ENCODE measurements at places on chromosomes 16 and 17.
A peak's percentile ranks its signal among the peaks of the same experiment; 100 is the strongest.

- DNase-seq: no peak
These were observed 7.3 kb upstream of the METRNL start for GRCh38 chr17:83071966-83072562.

- no peak for DNase-seq
These were observed 9.8 kb upstream of the JUP start for GRCh38 chr17:41796121-41796895.

DNA sequence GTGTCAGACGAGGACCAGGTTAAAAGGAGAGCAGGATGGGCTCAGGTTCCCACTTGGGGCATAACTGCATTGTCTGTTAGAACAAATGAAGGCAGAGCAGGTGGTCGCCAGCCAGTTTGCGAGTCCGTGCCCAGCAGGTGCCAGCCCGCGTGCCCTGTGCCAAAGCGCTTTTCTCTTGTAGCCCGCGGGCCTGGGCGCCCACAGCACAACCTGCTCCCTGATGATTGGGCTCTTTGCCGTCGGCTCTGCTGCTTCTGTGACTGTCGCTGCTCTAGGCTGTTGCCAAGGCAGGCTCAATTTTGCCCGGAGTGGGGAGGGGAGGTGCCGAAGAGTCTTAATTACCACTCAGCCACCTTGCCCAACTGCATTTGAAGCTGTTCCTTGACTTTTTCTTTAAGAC lies 21.1 kb downstream of the KNOP1 start:
- DNase-seq: peak; percentile 84

GRCh38 chr16:14007450-14007849 lies 63.7 kb upstream of the MRTFB start:
- DNase-seq: no peak

DNA sequence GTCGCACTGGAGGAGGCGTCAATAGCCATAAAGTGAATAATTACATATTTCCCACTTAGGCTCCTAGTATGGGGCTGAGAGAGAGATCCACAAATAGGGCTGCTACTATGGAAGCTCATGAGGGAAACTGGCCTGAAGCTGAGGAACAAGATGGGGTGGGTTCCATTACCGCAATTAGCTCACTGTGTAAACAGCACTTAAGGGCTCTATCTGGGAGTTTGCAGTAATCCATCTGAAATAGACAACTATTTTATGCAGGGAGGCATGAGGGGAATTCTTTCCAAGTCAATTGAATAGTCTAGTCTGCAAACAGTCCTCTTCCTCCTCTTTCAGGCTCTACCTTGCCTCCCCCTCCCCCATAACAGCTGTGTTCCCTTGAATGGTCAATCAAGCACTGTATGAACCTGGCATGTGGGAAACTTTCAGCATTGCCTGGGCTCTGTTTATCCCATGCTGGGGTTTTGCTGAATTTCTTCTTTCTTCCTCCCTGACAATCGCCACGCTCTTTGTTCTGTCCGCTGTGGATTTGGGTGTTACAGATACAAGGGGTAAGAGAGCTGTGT lies 56.1 kb upstream of the MAF start:
- DNase-seq: no peak

DNA sequence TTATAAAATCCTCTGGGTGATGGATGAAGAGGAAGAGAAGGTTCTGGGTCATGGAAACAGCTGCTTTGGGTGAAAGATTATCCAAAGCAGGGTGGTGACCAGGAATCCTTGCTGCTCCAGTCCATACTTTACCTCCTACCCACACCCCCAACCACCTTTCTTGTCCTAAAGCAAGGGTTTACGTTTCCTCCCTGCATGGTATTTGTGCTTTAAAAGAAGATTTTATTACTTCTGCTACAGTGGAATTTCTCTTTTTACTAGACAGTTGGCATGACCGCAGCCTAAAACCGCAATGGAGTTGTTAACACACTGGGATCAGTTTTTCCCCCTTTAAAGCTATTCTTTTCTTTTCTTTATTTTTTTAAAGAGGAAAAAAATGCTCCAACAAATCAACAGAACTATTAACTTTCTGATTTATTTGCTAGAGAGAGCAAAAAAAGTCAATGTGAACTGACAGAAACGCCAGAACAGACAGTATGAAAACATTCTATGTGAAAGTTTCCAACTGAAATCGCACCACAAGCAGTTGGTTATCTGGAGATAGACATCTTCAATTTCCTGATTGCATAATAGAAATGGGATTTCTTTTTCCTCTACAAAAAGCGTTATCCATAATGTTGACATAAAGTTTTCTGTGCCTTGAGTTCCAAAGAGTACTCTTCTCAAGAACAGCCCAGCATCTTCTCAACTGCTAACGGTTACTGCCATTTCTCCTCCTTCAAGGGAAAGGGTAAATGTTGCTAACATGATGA lies 236.0 kb downstream of the IRX3 start:
- DNase-seq: no peak

DNA sequence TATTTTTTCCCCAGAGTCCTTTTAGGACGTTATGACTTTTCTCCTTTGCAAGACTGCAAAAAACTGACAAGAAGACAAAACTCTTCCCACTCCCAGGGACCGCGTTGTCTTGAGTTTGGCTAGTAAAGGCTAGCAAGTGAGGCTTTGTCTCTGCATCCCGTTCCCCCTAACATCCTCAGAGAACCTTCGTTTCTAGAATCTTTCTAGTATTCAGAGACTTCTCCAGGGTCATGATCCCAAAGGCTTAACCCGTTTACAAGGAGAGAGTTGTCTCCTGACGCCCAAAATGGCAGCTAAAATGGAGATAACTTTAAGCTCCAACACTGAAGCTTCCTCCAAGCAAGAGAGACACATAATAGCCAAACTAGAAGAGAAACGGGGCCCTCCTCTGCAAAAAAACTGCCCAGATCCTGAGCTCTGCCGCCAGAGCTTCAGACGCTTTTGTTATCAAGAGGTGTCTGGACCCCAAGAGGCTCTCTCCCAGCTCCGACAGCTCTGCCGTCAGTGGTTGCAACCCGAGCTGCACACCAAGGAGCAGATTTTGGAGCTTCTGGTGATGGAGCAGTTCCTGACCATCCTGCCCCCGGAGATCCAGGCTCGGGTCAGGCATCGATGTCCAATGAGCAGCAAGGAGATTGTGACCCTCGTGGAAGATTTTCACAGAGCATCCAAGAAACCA lies 843 bp downstream of the ZNF174 start:
- DNase-seq: peak; percentile 14

- no peak for DNase-seq
These were observed 8.3 kb upstream of the PYDC1 start for GRCh38 chr16:31225193-31225592.

DNA sequence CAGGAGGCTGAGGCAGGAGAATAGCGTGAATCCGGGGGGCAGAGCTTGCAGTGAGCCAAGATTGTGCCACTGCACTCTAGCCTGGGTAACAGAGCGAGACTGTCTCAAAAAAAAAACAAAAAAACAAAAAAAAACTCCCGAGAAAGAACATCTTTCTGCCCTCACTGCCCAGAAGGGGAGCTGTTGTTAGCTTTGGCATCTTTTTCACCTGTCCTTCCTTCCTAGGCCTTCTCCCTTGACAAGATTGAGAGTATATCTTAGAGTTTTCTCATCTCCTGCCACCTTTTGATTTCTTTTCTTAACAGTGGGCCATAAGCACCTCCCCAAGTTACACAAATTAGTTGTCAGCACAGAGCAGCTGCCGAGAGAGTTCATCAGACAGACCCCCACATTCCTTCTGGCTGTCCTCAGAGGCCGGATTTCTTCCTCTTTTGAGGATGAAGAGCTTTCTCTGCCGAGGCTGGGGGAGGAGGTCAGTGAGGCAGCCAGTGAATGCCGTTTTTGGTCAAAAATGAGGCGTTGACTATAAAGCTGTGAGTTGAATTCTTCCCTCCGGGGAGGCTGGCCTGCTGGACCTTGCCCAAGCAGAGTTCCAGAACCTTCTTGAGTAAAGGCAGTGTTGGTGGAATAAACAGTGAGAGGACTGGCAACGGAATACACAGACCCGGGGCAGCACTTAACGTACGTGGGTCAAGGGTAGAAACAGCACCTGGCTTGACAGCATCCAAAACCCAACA lies 127.0 kb downstream of the ABCC6 start:
- no peak for DNase-seq

DNA sequence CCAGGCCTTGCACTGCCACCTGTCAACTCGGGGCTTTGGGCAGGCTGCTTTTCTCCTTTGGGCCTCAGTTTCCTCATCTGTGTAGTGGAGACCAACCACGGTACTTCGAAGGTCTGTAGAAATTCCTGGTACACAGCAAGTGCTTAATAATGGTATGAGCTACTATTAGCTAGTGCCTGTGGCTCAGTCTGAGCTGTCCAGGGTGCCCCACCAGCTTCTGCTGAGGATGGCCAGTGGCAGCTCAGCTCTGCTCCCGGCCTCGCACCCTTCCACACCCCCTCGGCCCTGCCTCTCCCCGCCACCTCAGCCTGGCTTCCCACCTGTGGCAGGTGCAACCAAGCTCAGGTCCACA lies 26.2 kb upstream of the PLCG2 start:
- DNase-seq: no peak

GRCh38 chr17:66675273-66675990 lies 159.5 kb upstream of the CACNG5 start:
- DNase-seq: no peak

- no peak for DNase-seq
These were observed 31.3 kb upstream of the TNS4 start for GRCh38 chr17:40532520-40533253.

GRCh38 chr17:16352667-16353316 lies 477 bp downstream of the CENPV start:
- DNase-seq: peak; percentile 45

DNA sequence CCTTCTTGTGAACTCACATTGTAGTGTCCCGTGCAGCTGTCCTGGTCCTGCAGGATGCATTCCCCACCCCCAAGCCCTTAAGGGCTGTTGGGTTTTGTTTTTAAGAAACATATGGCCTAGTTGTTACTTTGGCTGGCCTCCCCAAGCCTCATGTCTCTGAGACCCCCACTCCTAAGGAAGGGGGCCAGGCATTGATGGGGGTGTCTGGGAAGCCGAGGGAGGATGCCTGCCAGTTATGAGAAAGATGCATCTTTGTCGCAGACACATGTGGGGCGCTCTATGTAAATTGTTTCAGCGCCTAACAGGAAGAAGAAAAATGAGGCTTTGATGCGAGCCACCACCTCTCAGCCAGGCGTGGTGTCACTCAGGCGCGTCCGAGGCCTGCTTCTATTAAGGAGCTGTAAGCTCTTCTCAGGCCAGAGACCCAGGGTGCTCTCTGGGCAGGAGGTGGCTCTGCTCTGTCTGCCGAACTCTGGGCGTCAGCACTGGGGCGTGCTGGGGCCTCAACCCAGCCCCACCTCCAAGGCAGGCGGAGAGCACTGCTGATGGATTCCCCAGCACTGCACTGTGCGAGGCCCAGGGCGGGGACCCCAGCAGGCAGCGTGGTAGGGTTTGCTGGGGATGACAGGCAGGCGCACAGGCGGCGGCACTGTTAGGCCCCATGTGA lies 70.6 kb downstream of the SREBF1 start:
- DNase-seq: no peak

GRCh38 chr17:44170499-44171201 lies at the start of gene ASB16:
Gene ASB16, plus strand, starts transcription at chr17:44170704. Its CDS starts 86 bp downstream, at chr17:44170790.
- no peak for DNase-seq

DNA sequence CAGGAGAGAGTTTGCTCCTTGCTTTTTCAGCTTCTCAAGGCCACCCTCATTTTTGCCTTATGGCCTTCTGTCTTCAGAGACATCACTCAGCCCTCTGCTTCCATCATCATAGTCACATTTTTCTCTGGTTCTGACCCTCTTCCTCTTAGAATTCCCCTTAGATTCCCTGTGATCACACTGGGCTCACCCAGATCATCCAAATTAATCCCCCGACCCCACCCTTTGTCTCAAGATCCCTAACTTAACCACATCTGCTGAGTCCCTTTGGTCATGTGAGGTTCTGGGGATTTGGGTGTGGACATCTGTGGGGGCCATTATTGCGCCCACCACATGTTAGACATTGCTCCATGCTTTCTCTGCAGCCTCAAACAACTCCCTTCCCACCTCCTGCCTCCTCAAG lies 323.4 kb downstream of the CPPED1 start:
- DNase-seq: no peak

- DNase-seq: no peak
These were observed 51.4 kb downstream of the C17orf67 start for GRCh38 chr17:56782338-56782737.

- DNase-seq: no peak
These were observed 2.8 kb upstream of the NR1D1 start for GRCh38 chr17:40103071-40103661.

- DNase-seq: no peak
These were observed 5.9 kb upstream of the PRR35 start for GRCh38 chr16:554297-554621.

- DNase-seq: no peak
These were observed 299.3 kb upstream of the SOX9 start for GRCh38 chr17:71821511-71821910.

GRCh38 chr16:22014271-22014873 lies 6.5 kb downstream of the MOSMO start:
- DNase-seq: no peak

DNA sequence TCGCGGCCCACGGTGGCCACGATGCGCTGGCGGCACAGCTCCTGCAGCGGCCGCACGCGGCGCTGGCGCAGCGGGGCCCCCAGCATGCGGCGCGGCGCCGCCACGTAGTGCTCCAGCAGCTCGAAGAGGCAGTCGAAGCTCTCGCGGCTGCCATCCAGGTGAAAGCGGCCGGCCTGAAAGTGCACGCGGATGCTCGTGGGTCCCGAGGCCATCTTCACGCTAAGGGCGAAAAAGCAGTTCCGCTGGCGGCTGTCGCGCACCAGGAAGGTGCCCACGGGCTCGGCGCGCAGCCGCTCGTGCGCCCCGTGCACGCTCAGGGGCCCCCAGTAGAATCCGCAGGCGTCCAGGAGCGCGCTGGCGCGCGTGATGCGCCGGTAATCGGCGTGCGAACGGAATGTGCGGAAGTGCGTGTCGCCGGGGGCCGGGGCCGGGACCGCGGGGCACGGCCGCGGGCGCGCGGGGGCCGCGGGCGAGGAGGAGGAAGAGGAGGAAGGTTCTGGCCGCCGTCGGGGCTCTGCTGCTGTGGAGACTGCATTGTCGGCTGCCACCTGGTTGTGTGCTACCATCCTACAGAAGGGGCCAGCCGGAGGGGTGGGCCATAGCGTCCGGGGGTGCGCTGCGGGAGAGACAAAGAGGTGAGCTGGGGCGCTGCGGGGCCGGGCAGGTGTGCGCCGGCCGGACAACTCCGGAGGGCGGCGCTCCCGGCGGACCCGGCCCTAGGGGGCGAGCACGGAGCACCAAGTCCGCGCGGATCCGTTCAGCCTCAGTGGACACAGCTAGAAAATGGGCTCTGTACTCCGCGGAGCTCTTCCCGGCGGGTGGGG lies 879 bp downstream of the SOCS1 start:
- peak; percentile 49 for DNase-seq

All from COR-L47 (cell line).